ENCODE measurements at places on chromosomes 3 and 15.

DNA sequence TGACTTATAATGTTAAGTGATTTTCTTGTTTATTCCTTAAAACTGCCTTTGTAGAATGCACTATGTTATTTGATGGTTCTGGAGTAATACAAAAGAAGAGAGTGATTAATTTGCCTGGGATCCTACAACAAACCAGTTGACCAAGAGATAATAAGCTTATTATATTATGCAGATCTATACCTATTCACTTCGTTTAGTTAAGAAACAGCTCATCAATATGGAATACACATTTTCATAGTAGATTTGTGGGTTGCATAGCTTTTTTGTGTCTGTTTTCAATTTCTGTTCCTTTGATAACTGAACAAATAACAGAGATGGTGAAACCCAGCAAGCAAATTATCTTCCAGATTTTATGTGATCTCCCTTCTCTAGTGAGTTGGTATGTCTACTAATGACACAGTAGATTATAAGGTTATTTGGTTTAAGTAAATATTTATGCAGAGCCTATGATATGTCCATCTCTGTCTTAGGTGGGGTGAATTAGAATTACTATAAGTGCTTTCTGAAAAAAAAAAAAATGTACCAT, 443.3 kb upstream of the TPRG1 start:
- no peak for DNase-seq

DNA sequence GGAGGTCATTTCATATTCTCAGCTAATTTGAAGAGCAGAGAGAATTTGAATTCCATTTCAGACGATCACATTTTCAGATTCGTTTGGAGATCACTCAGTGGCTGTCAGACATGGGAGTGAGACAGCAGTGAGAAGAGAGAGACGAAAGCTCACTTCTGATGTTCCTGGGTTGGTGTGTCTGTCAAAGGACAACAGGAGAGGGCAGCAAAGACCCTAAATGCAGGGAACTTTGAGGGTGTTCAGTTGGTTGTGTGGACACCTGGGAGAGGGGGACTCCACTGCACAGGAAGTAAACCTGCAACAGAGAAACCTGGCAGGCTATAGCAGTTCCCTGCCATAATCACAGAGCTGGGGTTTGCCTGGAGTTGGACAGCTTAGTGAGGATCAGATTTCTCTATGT, 675.1 kb downstream of the SQOR start:
- DNase-seq: no peak

GRCh38 chr15:100191161-100191560, 150.6 kb downstream of the ADAMTS17 start:
- DNase-seq: no peak

GRCh38 chr15:81893182-81893835, 152.5 kb downstream of the MEX3B start:
- DNase-seq: no peak

DNA sequence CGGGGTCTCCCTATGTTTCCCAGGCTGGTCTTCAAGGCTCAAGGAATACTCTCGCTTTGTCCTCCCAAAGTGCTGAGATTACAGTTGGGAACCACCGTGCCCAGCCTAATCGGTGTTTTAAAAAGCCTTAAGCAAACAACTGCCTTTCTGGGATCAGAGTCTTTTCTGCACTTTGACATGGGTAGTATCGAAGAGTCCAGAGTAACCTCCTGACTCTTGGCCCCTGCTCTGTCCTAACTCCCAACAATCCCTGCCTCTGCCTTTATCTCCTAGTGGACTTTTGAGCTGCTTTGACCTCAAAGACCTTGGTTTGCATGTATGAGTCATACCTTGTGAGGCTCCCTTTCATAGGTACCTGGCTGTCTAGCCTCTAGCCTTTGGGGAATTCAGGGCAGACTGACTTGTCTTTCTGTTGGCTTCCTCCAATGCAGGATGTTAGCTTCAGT, 21.0 kb upstream of the HACD2 start:
- DNase-seq: no peak

- DNase-seq: no peak
These were observed 2.9 kb upstream of the SMAD3 start for GRCh38 chr15:67062369-67062985.

GRCh38 chr3:177439694-177440269, 242.5 kb upstream of the TBL1XR1 start:
- no peak for DNase-seq

- no peak for DNase-seq
These were observed 44.1 kb upstream of the PFN2 start for GRCh38 chr3:150014782-150015181.

DNA sequence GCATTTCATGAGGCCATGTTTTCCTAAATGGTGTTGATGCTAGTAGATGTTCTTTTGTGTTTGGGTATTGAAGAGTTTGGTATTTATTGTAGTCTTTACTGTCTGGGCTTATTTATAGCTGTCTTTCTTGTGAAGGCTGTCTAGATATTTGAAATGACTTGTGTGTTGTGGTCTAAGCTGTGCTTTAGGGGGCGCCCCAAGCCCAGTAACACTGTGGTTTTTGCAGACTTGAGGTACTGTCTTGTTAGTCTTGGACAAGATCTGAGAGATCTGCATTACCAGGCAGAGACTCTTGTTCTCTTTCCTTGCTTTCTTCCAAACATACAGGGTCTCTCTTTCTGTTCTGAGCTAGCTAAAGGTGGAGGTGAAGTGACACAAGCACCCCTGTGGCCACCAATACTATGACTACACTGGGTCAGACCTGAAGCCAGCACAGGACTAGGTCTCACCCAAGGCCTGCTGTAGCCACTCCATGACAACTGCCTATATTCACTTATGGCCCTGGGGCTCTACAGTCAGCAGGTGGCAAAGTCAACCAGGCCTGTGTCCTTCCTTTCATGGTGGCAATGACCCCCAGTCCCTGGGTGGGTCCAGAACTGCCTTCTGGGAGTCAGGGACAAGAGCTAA, 152.1 kb upstream of the TBC1D5 start:
- DNase-seq: peak; percentile 31

DNA sequence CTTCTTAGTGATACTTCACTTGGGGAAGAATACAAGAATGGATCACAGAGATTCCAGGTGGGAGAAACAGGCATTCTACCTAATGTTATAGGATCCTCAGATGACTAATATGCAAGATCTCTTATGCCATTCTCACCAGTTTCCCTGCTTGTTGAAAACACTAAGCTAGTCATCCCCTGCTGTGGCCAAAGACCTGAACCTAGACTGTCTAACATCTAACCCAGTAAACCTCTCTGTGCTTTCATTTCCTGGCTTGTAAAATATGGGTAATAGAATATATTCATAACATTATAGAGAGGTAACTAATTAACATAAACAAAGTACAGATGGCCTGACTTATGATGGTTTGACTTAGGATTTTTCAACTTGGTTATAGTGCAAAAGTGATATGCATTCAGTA, 776.3 kb downstream of the TUSC7 start:
- DNase-seq: no peak

- no peak for DNase-seq
These were observed 39.3 kb downstream of the PLD1 start for GRCh38 chr3:171770689-171771620.

- DNase-seq: no peak
These were observed 6.0 kb downstream of the MINDY2 start for GRCh38 chr15:58777107-58777506.

DNA sequence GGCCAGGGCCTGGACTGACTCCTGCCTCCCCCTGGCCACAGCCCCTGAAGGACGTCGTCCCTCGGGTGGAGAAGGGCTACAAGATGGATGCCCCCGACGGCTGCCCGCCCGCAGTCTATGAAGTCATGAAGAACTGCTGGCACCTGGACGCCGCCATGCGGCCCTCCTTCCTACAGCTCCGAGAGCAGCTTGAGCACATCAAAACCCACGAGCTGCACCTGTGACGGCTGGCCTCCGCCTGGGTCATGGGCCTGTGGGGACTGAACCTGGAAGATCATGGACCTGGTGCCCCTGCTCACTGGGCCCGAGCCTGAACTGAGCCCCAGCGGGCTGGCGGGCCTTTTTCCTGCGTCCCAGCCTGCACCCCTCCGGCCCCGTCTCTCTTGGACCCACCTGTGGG, 10.3 kb upstream of the LMAN1L start:
- no peak for DNase-seq

- DNase-seq: no peak
These were observed 102.0 kb downstream of the TBC1D5 start for GRCh38 chr3:17640466-17640865.

GRCh38 chr3:71503525-71504249, 79.8 kb downstream of the FOXP1 start:
- no peak for DNase-seq

DNA sequence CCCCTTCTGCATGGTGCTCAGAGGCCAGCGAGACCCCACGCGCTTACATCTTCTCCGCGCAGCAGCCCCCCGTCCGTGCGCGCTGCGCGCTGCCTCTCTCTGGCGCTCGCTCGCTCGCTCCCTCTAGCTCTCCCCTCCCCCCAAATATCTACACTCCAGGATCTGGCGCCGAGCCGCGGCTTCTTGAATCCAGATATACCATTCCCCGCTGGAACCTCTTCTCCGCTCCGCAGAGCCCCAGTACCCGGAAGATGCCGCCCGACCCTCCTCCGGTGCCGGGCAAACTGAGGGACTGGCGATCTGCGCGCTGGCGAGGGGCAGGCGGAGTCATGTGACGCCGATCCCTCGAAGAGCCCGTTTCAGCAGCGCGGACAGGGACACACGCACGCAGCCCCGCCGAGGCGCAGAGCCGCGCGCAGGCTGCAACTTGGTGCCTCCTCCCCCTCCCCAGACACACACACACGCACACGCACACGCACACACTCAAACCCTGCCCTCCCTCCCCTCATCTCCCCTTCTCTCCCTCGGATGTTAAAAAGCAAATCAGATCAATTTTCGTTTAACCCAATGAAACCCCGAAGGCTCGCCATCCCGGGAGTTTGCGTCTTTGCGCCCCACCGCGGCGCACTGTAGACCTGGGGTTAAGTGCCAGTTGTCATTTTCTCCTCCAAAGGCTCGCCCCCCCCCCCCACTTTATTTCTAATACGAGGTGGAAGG, at the start of gene RASGRF1:
Gene RASGRF1, minus strand, starts transcription at position 294 of the 717 bp plus-strand sequence. Its CDS starts 282 bp downstream, at position 12.
- no peak for DNase-seq

DNA sequence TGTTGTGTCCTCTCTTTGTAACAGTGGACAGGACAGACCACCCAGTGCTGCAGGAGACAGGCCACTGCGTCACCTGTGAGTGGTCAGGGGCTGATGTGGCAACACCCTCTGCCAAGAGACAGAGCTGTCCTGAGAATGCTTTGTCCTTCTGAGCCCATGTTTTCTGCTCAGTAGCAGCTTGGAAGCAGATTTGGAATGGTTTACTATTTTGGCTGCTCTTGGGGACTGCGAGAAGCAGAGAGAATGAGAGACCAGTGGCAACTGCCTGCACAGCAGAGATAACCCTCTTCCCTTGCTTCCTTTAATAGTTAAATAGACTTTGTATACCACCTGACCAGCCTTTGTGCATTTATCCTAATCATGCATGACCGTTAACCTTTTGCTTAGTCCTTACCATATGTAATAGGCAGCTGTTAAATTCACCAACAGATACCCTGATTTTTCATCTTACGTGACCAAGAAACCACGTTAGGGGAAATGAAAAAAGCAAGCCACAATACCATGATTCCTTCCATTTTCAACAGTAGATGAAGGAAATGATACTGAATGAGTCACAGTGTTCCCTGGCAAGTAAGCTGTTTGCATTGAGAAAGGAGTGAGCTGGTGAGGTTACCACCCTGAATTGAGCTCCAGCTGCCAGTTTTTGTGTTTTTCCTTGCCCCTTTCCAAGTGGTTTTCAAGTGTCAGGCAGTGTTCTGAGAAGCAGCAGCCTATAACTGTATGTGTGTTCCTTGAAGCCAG, 35.5 kb downstream of the B3GALNT1 start:
- DNase-seq: no peak

DNA sequence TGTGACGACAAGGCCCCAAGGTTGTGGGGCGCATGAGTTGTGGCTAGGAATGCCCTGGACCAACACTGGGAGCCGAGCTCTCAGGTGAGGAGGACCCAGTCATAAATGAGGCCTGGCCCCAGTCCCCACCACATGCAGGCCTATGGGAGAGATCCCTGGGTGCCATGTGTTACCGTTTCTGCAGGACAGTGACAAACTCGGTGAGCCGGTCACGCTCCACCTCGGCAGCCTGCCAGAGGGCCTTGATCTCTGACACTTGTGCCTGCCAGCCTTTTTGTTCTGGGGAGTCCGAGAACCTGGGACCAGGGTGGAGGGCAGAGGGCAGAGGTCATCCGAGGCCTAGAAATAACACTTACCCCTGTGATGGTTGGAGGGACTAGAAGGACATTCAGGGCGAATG, 27.7 kb upstream of the HHATL start:
- no peak for DNase-seq

- DNase-seq: no peak
These were observed 69.6 kb downstream of the APBA2 start for GRCh38 chr15:28955160-28955992.

DNA sequence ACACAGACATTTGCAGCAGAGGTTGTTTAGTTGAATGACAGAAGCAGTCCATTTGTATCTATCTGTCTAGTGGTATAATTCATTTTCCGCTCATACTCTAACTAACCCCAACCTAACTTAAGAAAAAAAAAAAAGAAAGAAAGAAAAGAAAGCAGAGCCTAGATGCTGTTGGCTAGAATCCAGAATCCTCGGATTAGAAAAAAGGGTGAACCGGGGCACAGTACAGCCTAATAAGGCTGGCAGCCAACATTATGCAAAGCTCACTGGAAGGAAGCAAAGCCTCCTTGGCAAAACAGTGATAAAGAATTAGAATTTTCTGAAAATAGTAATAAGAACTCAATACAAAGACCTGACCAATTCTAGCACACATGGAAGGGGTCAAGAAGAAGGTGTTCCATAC, 640.8 kb downstream of the TUSC7 start:
- DNase-seq: no peak

DNA sequence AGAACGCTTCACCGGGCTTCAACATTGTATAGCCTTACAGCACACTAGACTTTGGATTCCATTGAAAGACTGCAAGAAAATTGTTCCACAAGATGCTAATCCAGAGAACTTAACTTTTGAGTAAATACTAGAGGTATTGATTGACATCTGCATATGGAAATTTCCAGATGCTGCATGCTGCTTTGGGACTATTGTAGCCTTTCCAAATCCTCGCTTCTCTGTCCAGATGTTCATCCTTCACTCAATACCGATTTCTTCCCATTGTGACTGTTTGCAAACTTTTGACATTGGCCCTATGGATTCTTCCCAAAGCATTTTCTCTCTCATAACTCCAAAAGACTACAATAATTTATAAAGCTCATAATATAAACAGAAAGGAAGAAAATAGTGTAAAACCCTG, 41.4 kb downstream of the COL6A6 start:
- no peak for DNase-seq

DNA sequence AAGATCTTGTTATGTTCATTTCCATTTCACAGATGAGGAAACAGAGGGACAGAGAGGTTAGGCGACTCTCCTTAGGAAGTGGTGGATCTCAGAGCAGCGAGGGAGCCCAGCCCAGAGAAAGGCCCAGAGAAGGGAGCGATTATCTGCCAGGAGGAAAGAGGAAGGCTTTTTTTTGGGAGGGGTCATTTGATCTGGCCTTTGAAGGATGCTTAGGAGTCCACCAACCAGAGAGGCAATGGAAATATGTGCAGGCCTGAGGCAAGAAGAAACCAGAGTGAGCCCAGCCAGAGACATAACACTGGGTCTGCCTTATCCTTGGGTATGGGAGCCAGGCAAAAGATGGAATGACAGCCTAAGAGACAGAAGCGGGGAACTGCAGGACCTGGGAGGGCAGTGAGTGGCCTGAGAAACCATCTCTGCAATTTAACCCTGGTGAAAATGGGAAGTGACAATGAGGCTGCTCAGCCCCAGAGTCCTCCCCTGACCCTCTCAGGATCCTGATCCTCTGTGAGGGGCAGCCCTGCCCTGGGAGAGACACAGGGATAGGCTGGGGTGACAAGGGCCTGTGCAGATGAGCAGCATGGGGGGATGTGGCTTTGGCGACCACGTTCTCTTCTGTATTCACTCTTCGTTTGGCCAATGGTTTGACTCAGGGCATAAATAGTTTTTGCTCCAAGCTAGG, 163.2 kb downstream of the WNT7A start:
- DNase-seq: no peak

Measured in stimulated activated naive CD4-positive, alpha-beta T cell (primary cell).